ENCODE measurements at places on chromosomes 1 and 21.

GRCh38 chr1:119310301-119310700 lies 58.3 kb upstream of the HAO2 start:
- no peak for DNase-seq

DNA sequence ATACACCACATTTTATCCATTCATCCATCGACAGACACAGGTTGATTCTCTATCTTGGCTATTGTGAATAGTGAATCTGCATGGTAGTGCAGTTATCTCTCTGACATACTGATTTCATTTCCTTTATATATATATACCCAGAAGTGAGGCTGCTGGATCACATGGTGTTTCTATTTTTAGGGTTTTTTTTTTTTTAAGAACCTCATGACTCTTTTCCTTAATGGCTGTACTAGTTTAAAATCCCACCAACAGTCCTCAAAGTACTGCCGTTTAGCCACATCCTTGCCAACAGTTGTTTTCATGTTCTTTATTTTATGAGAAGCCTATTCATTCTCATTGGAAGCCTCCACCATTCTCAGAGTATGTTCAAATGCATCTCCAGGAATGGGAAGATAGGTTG lies 258.7 kb upstream of the SNX7 start:
- no peak for DNase-seq

- DNase-seq: no peak
These were observed 292.0 kb upstream of the PLXNA2 start for GRCh38 chr1:208536212-208536611.

GRCh38 chr1:204154568-204155255 lies 2.9 kb upstream of the ETNK2 start:
- peak; percentile 84 for DNase-seq

DNA sequence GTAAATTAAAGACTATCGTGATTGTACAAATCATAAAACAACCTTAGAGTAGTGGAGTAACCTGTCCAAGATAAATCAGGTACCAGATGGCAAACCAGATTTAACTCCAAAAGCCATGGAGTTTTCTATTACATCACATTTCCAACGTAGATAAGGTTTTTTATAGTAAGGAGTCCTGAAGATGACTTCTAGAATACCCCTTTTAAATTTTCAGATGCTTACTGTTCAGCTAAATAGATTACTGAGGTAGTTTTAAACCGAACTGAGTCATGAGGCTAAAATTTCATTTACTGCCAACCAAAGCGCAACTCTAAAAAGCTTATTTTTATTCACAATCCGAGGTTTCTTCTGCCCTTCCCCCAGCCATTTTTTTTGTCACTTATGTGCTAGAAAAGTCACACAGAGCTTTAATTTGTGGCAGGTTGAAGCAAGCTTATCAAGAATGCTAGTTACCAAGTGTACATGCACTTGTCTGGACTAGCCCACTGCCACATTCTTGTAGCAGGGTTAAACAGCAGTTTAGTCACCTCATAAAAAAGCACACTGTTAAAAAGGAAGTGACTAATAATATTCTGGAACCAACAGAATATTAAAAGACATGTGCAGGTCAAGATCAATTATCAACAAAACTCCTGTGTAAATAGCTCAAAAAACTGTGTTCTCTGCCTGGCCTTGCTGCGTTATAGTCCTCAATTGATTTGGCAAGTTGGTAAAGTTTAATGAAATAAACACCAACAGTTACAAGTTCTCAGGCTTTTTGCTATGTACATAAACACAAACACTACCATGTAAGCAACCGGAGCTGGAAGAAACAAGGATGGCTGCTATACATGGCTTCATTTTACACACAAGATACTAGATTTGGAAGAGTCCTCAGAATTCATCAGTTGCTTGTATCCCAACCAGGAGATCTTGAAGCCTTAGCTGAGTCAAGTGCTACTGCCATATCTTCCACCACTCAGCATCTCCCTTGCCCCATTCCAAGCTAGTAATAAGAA lies 180.3 kb upstream of the DMRTA2 start:
- no peak for DNase-seq

DNA sequence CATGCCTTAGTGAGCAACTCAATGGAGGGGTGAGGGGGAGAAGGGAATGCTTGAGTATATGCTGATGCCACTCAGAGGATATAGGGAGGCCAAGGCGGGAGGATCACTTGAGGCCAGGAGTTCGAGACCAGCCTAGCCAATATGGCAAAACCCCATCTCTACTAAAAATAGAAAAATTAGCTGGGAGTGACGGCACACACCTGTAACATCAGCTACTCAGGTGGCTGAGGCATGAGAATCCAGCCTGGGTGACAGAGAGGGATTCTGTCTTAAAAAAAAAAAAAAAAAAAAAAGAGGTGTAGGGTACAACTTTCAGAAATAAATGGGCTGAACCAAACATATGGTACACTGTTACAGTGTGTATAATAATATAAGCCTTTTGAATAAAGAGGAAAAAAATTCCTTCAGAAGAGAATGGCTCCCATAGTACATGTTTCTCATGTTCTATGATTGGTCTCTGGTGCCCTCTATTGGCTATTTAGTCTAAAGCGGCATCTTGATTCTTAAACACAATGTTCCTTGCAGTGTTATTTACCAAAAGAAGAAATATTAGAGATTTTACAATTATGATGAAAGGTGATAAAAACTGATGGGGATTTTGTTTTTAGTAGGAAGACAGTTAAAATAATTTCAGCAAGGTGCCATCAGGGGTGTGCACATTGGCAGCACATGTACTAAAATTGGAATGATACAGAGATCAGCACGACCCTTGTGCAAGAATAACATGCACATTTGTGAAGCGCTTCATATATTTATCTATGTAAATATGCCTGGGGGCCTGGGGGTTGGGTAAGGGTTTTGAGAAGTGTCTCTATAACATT lies 109.8 kb downstream of the PATJ start:
- peak; percentile 85 for DNase-seq

- DNase-seq: peak; percentile 9
These were observed 21.2 kb upstream of the ZP4 start for GRCh38 chr1:237911911-237912310.

- DNase-seq: no peak
These were observed 164.9 kb downstream of the CAMTA1 start for GRCh38 chr1:6950001-6950765.

DNA sequence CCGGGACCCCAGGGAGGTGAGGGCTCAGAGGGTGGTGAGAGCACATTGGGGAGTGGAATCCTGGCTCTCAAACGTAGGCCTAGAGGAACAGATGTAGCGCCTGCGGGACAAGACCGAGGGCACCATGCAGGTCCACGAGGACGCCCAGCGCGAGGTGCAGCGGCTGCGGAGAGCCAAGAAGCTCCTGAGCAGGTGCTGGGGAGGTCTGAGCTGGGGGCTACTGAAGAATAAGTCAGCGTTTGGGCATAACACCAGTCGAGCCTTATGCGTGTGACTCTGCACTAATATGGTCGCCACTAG lies 2.6 kb upstream of the NBPF3 start:
- DNase-seq: peak; percentile 76
